Hematopoietic multipotent progenitor cell treated with erythropoietin and hydrocortisone succinate and interleukin-3 and kit ligand, for 8 days (in vitro differentiated cells): ENCODE measurements at places on chromosomes 7 and 10.

- no peak for DNase-seq
These were observed 1.1 kb upstream of the GSTO2 start for GRCh38 chr10:104267721-104268404.

GRCh38 chr7:25663877-25664276 is 435.6 kb upstream of the NPVF start:
- DNase-seq: peak; percentile 49

- no peak for DNase-seq
These were observed 145.6 kb downstream of the ADARB2 start for GRCh38 chr10:1591742-1592141.

DNA sequence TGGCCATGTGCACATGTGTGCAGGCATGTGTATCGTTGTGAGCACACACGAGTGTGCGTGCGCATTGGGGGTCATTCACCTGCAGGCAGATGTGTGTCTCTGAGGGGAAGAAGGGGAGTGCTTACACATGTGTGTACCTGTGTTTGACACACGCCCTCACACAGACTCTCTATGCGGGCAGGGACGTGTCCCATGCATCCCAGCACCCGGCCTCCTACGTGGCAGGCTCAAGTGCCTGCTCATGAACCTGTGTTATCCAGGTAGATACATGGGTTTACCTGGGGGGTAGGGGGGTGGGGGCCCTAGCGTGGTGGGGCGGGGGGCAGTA is 18.6 kb downstream of the KCP start:
- no peak for DNase-seq

DNA sequence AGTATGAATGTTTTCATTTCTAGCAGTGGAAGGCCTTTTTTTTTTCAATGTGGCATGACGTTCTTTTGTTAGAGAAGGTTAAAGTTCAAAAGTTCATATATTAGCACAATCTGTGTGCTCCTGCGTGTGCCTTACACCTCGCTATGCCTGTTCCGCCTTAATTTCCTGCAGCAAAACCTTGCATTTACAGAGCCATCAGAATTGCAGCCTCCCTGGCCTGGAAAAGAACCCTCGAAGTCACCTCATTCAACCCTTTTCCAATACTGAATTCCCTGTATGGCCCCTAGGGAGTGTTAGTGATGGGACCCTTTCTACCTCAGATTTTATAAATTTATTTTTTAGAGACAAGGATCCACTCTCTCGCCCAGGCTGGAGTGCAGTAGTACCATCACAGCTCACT is 103.5 kb upstream of the ZNF438 start:
- no peak for DNase-seq

- DNase-seq: peak; percentile 22
These were observed 20.9 kb downstream of the CYP3A7 start for GRCh38 chr7:99713995-99714570.

- peak; percentile 29 for DNase-seq
These were observed 14.8 kb downstream of the NFE2L3 start for GRCh38 chr7:26166684-26167266.
